ENCODE measurements at places on chromosomes 3 and 15. TPM values are rescaled to one million over a fixed set of nuclear protein-coding genes. Genes with fewer than 3 reads are reported as not detected.

KCNAB1 gene
- polyA plus RNA-seq = 2.7 TPM

BDH1 gene
- 50.9 TPM for polyA plus RNA-seq

- no peak for DNase-seq
Measured at GRCh38 chr15:93382200-93382820, 293.3 kb upstream of the RGMA start.

- no peak for DNase-seq
Measured at GRCh38 chr3:107870943-107871638, 219.7 kb downstream of the CD47 start.

DNA sequence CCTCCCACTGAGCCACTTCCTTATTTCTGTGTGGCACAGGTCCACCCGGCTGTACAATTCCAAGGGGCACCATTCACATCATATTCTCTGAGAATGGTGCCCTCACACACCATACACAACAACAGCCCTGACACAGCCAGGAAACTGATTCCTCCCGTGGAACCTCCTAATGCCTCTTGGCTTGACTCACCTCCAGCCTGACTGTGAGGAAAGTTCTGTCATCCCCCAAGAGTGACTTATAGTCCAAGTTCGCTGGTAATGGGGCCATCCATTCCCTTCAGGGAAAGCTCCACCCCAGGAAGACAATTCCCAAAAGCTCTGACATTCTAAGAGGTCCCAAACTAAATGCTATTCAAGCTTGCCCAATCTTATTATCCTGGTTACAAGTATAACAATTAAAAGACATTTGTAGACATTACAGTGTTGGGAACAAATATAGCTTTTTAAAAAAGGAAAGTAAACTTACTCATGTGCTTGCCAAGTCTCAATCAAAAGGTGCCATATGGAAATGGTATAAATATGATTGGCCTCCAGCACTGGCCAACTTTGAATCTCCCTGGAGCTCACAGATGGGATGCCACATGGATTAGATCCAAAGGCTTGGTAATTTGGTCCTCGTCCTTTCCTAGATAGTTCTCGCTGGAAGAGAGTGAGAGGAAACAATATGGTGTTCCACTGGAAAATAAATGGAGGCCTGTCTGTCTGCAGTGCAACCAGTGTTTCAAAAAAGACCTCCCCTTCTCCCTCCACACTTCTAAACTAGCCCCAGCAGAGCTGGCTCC, 56.3 kb upstream of the PSMD6 start:
- no peak for DNase-seq

All from left renal cortex interstitium (tissue), 4 donors.